SK-N-MC (cell line): ENCODE measurements at places on chromosomes 5 and 9.

- no peak for DNase-seq
Measured at GRCh38 chr5:161471211-161471950, 75.1 kb downstream of the GABRB2 start.

DNA sequence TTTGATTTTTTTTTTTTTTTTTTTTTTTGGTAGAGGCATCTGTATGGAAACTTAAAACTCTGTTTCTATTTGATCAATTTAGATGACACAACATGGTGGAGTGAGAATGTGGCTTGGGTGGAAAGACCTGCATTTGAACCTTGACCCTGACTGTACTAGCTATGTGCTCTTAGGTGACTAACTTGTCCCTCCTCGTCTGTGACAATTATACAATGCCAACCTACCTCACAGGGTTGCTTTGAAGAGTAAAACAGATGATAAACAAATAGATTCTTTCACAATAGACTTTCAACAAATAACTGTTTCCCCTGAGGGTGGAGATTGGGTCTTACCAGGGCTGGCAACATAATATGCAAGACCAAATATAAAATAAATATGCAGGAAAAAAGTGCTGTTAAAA, 109.3 kb downstream of the CRB2 start:
- DNase-seq, result no peak

GRCh38 chr5:157225469-157226422, 40.2 kb upstream of the CYFIP2 start:
- DNase-seq, result no peak

GRCh38 chr9:133919253-133920115, 72.6 kb downstream of the VAV2 start:
- DNase-seq, result no peak

- DNase-seq, result no peak
Measured at GRCh38 chr5:139167952-139168720, 30.0 kb downstream of the SIL1 start.

DNA sequence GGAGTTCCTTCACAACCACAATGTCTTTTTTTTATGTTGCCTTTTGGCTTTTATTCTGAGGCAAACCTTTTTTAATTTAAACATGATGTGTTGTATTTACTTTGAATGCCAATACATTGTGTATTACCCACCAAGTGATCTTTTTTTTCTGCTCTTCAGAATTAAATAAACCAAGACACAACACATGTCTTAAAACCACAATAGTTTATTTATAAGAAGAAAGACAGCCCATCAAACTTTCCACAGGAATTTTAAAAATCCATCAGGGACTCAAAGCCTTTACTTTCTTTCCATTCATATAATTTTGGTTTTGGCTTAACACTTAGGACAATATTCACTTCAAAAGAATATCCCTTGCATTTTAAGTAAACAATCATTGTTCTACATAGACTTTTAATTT, 321.8 kb upstream of the MEF2C start:
- no peak for DNase-seq

DNA sequence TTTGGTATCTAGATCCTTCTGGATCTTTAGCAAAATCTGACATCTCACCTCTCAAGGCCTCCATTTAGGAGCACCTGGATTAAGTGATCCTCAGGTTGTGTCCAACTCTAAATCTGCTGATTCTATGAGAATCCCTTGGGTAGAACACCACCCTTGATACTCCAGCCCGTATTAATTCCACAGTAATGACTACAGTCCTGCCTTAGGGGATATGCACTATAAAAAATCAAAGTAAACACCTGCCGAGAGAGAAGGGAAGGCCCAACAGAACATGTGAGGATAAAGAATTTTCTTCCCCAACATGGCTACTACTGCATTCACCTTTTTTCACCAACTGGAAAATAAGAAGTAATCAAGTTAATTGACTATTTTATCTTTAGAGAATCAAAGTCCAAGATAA, 27.6 kb downstream of the DAP start:
- no peak for DNase-seq

DNA sequence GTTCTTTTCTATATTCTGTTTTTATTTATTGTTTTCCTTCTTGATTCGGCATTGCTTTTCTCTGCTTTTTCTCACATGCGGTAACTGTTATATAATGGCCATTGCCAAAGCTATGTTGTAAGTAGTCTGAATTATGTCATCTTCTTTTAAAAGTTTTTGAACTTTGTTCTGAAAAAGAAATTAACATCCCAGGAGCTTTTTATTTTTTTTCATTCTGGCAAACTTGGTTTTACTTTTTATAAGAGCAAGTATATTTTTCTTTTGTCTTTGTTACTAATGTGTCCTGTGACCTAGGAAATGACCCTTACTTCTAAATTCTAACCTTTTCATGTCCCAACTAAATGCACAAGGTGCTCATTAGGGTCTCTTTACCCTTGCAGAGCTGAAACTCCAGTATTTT, 26.7 kb upstream of the IZUMO3 start:
- no peak for DNase-seq

GRCh38 chr9:97419309-97419867, 7.5 kb downstream of the TDRD7 start:
- DNase-seq, result no peak

DNA sequence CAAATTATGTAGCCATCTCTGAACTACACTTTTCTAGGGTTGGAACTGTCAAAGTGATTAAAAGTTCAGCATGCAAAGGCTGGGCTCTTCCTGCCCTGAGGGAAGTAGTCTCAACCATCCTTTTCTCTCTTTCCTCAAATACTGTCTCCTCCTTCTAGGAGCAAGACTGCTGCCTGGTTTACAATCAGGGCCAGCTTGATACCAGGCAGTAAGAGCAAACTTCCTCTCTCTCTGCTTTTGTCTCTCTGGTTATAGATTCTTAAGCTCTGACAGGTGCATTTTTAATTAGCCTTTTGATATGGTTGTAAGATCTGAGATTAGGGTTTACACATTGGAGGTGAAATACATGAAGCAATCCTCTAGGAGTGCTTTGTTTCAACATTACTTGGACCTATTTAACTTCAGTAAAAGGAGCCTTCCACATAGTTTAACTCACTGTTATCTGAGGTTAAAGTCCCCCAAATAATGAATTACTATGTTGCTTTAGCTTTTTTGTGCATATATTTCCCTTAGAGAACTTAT, 436.1 kb downstream of the SPATA31D1 start:
- DNase-seq, result no peak

- DNase-seq, result no peak
Measured at GRCh38 chr5:143085319-143085917, 315.2 kb downstream of the ARHGAP26 start.
